ENCODE measurements at places on chromosomes 6 and 20. TPM values are rescaled to one million over a fixed set of nuclear protein-coding genes. Genes with fewer than 3 reads are reported as not detected.

Gene LINC00237
- total RNA-seq: not detected

Gene TMC2
- not detected for total RNA-seq

Gene CD40
- total RNA-seq: 0.97 TPM

Gene GRIK2
- 20.6 TPM for total RNA-seq

Gene ABHD16B
- total RNA-seq: not detected

Gene DLK2
- 0.64 TPM for total RNA-seq

Data from fibroblast of villous mesenchyme (primary cell).